ENCODE measurements at places on chromosomes 11 and 22.
A peak's percentile ranks its signal among the peaks of the same experiment; 100 is the strongest.

DNA sequence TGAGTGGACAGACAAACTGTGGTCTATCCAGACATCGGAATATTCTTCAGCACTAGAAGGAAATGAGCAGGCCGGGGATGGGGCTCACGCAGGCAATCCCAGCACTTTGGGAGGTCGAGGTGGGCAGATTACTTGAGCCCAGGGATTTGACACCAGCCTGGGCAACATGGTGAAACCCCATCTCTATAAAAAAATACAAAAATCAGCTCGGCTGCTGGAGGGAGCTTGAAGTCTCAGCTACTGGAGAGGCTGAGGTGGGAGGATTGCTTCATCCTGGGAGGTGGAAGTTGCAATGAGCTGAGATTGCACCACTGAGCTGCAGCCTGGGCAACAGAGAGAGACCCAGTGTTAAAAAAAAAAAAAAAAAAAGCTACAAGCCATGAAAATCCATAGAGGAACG, 8.0 kb upstream of the CTSD start:
- DNase-seq: no peak

- no peak for DNase-seq
These were observed 58.6 kb downstream of the MICAL3 start for GRCh38 chr22:17965538-17966402.

DNA sequence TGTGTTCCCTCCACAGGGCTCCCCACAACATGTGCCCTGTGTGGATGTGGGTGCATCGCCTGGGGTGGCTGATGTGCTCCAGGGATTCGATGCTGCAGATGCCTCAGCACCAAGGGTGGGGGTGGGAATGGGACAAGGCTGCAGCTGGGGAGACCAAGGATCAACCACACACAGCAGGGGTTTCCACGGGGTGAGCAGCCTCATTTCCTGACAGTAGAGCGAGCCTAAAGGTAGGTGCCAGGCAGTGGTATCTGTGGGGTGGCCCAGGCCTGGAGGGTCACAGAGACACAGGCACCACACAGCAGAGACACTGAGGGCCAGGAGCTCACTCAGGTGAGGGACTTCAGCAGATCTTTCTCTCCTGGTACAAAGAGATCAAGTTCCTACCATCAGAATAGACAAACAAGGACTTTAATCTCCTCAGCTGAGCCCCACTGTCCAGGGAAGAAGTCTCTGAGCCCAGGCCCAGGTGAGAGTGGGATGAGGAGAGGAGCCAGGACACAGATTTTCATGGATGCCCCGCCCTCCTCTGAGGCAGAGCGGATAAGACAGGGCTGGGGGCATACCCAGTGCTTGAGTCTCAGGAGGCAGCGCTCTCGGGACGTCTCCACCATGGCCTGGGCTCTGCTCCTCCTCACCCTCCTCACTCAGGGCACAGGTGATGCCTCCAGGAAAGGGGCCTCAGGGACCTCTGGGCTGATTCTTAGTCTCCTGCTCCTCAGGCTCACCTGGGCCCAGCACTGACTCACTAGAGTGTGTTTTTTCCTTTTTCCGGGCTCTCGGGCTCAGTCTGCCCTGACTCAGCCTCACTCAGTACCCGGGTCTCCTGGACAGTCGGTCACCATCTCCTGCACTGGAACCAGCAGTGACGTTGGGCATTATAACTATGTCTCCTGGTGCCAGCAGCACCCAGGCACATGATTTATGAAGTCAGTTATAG, 19.7 kb downstream of the GGTLC2 start:
- DNase-seq: no peak

DNA sequence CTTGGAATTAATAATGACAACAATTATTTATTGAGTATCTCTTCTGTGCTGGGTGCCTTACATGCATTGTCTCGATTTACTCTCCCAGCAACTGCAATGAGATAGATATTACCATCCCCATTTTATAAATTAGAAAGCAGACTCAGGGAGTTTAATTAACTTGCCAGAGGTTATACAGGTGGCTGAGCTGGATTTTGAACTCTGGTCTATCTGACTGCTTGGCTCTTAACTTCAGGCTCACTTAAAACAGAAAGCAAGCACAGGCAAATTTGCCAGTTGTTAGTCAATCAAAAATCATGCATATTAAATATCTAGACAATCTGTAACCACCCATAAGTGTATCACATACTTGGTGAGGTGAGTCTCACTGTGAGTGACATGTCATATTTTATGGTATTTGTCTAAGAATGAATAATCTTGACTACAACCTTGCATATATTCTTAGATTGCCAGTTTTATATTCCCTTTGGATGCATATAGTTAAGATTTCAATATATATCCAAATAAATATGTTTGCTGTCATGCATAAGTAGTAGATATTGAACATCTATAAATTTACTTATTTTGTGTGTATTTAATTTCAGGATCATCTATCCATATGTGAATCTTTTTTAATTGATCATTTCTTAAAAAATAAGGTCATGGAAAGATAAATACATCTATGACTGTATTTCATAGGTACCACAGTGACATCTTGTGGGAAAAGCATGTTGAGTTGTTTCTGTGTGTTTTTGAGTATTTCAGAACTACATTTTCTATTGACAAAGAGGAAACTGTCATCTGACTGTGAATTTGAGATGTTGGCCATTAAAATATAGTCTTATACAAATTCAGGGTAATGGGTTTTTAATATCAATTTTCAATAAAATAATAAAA, 112.0 kb upstream of the ARHGAP42 start:
- DNase-seq: no peak

DNA sequence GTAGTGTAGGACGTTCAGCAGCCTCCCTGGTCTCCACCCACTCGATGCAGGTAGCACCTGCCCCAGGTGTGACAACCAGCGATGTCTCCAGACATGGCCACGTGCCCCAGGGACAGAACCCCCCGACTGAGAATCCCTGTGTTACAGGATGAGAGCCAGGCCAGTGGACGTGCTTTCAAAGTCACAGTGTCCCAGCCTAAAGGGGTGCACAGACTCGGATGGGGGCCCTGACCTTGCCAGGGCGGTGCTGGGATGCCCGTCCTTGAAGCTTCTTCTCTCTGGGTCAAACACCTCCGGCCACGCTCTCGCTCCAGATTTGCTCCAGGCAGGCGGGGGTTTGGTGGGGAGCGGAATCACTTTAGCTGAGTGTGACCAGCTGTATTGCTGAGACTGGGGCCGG, 23.3 kb upstream of the GAL start:
- no peak for DNase-seq

- peak; percentile 56 for DNase-seq
These were observed 43.2 kb downstream of the NEU3 start for GRCh38 chr11:75031771-75032549.

- no peak for DNase-seq
These were observed 108.8 kb upstream of the CD44 start for GRCh38 chr11:35029979-35030682.

- DNase-seq: no peak
These were observed 31.0 kb upstream of the PPP2R1B start for GRCh38 chr11:111797145-111797581.

DNA sequence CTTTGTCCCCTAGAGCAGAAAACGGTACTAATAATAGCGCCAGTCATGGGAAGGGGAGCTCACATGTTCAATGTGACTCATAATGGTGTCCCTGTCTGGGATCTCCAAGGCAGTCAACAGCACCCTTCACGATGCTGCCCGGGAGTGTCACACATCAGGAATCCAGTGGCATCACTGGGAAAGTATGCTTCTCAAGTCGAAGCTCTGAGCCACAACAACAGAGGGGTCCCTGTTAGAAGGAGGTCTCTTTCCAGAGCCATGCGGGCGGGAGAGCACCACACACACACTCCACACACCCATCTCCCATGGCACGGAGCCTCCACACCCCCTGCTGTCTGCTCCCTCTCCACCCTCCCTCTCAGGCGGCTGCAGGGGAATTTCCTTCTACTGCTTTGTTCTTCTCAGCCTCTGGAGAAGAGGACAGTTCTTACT, 119.7 kb downstream of the ETS1 start:
- no peak for DNase-seq

DNA sequence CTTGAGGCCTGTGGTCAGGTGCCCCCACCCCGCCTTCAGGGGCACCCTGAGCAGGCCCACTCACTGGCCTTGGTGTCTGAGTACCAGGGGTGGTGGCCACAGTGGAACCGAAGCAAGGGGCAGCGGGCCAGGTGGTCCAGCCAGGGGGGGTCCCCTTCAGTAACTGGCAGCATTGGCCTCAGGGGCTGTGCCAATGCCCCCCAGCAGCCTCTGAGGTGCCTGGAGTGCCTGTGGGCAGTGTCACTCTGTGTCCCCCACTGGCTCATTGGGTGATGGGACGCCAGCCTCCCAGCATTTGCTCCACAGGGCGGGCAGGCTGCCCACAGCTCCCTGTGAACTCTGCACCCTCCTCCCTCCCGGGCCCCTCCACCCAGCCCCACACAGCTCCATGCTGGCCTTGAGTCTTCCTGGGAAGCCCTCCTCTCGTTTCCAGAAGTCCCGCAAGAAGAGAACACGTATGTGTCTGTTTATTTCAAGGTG, 29.5 kb upstream of the CARS1 start:
- no peak for DNase-seq

GRCh38 chr11:469684-470560, 19.8 kb downstream of the PTDSS2 start:
- DNase-seq: no peak

- DNase-seq: no peak
These were observed 118.7 kb downstream of the PGR start for GRCh38 chr11:101010899-101011298.

DNA sequence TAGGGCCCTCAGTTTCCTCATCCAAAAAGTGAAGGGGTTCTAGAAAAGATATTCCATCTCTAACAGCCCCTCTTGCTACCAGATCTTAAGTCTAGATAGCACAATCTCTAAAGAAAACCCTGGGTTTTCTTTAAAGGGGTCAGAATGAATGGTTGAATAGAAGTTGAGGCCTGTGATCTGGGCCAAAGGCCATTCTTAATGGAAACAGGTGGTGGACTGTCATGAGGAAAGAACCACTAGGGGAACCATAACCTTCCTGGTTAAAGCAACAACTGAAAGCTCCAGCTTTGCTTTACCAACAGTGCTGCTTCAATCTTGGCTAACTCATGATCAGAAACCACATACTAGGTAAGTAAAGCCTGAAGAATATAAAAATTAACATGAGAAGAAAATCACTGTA, 1.8 kb downstream of the CELF1 start:
- no peak for DNase-seq

GRCh38 chr11:115845872-115846271, 341.7 kb upstream of the CADM1 start:
- DNase-seq: no peak

DNA sequence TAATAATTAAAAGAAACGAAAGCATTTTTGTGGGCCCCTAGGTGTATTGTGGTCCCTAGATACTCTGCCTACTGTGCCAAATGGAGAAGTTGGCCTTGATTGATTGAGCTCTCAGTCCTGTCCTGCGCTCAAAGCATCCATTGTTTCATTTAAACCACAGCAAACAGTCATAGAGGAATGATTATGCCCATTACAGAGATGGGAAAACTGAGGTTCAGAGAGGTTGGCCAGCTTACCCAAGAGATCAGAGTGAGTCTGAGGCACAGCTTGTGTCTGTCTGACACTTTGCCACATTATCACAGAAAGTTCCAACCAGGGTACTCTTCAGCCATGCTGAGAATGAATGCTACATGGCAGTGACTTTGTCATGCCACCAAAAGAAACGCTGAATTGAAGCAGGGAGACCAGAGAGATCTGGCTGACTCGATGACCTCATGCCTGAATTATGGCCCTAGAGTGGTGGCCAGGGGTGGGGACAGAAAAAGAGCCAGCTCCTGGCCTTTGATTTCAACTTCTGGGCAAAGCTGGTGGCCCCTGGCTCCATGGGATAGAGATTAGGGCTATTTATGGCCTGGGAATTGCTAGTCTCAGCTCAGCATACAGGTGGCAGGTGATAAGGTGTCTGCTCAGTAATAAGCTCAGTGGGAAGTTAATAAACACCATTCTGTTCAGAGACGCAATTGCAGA, 180.5 kb downstream of the MIAT start:
- DNase-seq: no peak

DNA sequence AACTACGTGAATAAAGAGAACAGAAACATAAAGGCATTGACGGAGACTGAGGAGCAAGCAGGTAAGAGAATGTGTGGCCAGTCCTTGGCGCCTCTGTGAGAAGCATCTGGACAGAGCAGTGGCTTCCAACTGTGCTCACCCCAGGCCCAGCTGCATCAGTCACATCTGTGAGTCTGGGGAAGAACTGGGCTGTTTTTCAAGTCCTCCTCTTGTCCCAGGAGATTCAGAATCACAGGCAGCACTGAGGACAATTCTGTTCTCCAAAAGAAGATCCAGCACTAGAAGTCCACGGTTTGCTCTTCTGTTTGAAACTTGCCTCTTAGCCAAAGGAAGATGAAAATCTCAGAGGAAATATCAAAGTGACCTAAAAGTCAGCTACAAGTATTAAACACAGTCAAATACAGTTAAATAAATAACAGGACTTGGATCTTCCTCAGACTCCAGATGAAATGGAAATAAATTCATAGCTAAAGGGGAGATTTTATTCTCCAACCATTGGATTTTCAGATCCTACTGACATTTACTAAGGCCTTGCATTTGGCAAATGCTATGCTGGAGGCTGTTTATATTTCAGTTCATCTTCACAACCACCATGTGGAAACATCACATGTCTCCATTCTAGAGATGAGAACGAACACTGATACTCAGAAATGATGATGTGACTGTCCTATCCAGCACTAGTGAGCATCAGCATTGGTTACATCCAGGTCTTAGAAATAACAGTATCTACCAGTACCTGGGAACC, 14.1 kb downstream of the FAM181B start:
- no peak for DNase-seq

DNA sequence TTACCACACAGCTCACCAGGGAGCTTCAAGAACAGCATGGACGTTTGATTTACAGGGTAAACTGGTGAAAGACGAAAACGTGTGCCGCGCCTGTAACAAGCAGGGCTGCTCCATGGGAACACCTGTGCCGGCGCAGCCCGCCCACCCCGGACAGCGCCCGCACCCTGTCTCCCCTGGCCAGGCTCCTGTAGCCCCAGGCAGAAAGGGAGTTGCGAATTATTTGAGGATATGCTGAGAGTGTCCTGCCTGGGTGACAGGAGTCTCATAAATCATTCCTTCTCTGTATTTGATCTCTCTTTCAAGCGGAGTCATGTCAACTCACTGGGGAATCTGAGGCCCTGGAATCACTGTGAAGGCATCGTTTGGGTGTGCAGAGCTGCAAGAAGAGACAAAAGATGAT, 804.3 kb downstream of the OPCML start:
- no peak for DNase-seq

All from neuronal stem cell (in vitro differentiated cells).